CMK (cell line): ENCODE measurements at places on chromosomes 1 and 21.
A peak's percentile ranks its signal among the peaks of the same experiment; 100 is the strongest.

DNA sequence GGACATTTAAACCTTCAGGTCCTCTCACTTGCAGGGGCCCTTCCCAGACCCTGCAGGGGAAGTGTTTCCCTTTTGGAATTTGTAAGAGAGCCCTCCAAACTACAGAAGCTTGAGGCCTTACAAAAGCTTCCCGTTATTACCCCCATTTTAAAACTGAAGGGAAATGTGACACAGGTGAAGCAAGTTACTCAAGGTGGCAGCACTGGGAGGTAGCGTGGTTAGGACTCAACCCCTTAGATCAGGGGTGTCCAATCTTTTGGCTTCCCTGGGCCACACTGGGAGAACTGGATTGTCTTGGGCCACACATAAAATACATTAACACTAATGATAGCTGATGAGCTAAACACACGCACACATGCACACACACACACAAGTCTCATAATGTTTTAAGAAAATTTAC is 15.8 kb upstream of the ZC3H12A start:
- DNase-seq = no peak

- no peak for DNase-seq
Observed at GRCh38 chr1:215416497-215416896, 150.6 kb upstream of the KCTD3 start.

DNA sequence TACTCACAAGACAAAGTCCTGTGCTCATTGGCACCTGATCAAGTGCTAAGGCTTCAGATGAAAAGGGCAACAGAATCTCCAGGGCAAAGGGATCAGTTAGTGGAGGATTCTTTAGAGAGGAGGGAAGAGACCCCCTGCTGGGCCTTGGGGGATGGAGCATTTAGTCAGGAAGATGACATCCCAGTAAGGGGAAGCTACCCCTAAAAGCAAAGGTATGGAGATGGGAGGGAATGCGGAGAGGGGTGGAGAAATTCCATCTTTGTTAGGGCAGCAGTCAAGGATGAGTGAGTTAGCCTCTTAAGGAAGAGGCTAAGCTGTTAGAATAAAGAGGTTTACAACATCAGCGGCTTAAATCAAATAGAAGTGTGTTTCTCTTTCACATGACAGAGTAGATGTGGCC is 67.4 kb downstream of the ST6GALNAC3 start:
- DNase-seq = no peak

GRCh38 chr1:18384471-18384870 is 96.3 kb upstream of the KLHDC7A start:
- no peak for DNase-seq

- no peak for DNase-seq
Observed at GRCh38 chr1:27609618-27610240, 5.8 kb upstream of the AHDC1 start.

- peak; percentile 22 for DNase-seq
Observed at GRCh38 chr1:85200463-85201339, at the start of gene SYDE2. SYDE2 (minus strand) TSS chr1:85201016; CDS start chr1:85200996, 20 bp downstream.

DNA sequence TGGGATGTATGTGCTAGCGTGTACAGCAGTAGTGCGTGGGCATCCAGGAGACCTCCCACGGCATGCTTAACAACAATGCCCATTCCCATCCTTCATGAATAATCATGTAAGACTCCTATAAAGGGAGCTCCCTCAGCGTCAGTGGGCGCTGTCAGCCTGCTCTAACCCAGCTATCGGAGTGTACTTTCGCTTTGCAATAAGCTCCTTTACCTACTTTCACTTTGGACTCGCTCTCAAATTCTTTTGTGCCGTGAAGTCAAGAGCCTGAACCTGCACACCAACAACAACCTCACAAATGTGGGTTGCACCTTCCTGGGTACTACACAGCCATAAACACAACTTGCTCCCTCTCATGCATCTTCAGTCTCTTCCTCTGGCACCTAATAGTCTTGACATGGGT is 114.8 kb upstream of the PAXBP1 start:
- DNase-seq = no peak

DNA sequence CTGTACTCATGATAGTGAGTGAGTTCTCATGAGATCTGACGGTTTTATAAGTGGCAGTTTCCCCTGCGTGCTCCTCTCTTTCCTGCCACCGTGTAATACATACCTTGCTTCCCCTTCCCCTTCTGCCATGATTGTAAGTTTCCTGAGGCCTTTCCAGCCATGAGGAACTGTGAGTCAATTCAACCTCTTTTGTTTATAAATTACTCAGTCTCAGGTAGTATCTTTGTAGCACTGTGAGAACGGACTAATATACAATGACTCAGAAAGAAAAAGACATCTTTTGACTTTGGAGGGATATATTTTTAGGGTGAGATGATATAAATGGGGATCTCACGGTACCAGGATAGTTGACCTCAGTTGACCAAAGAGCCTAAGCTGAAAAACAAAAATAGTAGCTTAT is 74.7 kb upstream of the BACH1 start:
- DNase-seq = no peak

DNA sequence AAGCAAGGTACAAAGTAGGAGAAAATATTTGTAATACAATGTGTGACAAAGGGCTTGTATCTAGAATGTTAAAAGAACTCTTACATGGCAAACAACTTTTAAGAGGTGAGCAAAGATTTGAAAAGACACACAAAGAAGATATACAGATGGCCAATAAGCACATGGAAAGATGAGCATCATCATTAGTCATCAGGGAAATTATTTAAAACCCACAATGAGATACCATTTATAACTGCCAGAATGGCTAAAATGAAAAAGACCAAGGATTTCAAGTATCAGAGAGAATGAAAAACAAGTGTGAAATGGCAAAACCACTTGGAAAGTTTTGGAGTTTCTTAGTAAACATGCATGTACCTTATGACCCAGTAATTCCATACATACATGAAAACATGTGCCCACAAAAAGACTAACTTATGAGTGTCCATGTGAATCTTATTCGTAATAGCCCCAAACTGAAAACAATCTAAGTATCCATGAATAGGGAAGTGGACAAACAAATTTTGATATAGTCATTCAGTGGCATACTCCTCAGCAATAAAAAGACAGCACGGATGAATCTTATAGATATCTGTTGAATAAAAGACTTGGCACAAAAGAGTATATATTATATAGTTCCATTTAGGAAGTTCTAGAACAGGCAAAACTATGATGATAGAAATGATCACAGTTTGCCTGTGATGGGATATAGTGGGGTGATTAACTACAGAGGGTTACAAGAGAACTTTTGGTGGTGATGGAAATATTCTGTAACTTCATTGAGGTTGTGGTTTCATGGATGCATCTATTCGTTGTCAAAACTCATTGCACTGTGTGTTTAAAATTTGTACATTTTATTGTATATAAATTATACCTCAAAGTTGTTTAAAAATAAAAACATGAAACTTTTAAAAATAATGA is 82.0 kb downstream of the DISP1 start:
- DNase-seq = no peak

DNA sequence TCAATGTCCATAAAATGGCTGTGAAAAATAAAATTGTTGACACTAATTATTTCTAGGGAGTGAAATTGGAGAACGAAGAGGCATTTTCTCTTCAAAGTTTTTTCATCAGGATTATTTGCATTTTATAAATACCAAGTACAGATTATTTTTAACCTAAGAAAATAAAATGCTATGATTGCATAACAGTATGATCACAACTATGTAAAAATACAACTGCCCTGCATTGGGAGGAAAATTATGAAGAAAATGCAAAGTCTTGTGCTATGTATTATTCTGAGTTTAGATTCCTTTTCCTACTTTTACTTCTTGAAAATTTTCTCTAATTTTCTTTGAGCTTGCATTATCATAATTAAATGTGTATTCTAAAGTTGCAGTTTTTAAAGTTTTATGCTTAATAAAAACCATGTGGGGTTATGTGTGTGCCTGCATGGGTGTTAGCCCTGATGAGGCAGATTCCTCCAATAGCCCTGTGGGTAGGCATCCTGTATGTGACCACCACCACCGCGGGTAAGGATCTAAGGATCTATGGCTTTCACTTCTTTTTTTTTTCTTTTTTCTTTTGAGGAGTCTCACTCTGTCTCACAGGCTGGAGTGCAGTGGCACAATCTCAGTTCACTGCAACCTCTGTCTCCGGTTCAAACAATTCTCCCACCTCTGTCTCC is 24.7 kb downstream of the STX6 start:
- DNase-seq = no peak

GRCh38 chr1:187641463-187641862 is 812.7 kb downstream of the PLA2G4A start:
- no peak for DNase-seq

- DNase-seq = no peak
Observed at GRCh38 chr1:13576926-13577325, 6.7 kb upstream of the PDPN start.

DNA sequence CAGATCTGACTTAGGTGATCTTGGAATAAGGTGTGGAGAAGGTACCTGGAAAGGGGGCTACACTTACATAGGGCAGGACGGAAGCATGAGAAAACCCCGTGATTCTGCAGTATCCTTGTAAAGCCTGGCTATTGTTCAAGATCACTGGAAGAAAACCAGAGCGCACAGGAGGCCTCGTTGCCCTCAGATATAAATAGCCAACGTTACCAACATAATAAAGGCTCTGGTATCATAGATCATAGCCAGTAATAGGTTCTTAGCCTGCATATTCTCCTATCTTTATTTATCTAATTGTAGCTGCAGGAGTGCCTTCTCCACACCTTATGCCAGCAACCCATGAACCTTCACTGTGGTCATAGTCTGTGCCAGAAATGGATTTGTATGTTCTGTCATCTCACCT is 35.9 kb upstream of the MPZL1 start:
- no peak for DNase-seq

DNA sequence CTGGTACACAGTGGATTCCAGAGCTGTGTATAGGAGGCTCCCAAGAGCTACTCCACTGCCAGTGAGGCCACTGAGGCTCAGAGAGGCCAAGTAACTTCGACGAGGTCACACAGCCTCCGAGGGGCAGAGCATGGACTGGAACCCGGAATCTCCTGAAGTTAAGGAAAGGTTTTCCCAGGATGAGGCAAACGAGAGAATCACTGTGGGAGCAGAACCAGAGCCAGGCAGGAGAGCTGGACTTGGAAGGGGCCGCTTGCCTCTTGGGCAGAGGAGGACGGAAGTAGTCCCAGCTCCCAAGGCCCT is 52.0 kb downstream of the GLIS1 start:
- DNase-seq = no peak

- DNase-seq = no peak
Observed at GRCh38 chr1:42157667-42158066, 4.5 kb downstream of the GUCA2B start.

GRCh38 chr1:110370827-110371226 is 20.0 kb downstream of the SLC16A4 start:
- no peak for DNase-seq

GRCh38 chr1:25671929-25672328 is 55.3 kb downstream of the MAN1C1 start:
- DNase-seq = no peak

DNA sequence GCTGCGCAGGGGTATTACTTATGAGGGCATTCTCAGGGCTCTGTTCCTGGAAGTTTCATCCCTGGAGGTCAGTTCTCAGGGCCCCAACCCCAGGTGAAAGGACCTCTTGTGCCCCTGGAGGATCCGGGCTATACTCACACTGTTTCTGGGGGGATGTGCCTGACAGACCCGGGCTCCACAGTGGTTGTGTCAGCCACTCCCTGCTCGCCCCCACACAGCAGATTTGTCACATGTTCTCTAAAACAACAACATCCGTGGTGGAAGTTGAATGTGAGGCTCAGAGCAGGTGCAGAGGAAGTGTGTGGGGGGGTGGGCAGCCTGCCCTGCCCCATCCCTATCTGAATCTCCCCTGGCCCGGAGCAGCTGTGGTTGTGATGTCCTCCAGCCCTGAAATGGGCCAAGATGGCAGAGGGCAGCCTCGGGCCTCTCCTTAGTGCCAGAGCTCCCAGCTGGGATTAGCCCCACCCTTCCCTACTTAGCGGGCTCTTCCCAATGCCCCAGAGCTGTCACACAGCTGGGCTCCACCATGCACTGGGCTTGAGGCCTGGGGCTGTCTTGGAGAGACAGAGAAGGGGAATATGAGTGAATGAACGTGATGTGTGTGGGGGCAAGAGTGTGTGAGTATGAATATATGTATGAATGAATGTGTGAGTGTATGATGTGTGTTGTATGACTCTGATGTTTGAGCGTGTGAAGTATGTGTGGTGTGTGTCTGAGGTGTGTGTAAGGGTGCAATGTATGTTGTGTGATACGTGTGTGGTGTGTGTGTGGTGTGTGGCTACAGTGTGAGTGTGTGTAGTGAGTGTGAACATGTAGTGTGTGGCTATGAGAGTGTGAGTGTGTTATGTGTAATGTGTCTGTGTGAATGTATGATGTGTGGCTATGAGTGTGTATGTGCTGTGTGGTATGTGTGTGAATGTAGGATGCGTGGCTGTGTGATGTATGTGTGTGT is 1.5 kb upstream of the FCMR start:
- no peak for DNase-seq

DNA sequence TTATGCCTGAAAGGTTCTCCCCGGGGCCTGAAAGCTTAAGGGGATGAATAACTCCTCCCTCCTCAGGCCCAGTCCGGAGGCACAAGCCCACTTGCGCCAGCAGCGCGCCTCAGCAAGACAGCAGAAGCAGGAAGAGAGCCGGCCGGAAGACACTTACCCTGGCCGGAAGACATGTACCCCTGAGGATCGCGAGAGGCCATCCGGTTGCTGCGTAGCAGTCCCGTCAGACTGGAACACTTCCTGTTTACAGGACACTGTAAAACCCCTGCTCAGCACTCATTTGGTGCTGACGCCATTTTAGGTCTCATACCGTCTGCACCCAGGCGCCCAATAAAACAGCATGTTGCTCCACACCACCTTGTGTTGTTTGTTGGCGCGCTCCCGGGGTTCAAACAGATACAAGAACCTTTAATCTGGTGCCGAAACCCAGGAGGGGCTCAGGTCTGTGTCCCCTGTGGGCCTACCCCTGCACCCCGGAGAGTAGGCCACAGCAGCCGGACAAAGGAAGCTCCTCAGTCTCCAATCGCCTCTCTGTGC is 30.3 kb downstream of the VN1R5 start:
- DNase-seq = no peak

- DNase-seq = no peak
Observed at GRCh38 chr21:43287795-43288755, 119.3 kb downstream of the CRYAA start.

DNA sequence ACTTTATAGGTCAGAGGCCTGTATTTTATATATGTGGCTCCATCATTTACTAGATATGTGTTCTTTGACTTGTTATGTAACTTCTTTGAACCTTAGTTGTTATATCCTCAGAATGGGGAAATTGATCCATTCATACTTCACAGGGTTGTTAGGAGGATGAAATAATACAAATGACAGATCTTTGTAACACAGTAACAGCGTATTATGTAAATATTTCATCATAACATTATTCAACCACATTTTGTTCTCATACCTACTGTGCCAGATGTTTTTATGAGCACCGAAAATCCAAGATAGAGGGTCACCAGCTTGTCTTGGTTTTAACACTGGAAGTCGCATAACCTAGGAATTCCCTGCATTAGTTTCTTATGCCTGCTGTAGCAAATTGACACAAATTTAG is 3.3 kb downstream of the SUCO start:
- DNase-seq = no peak

DNA sequence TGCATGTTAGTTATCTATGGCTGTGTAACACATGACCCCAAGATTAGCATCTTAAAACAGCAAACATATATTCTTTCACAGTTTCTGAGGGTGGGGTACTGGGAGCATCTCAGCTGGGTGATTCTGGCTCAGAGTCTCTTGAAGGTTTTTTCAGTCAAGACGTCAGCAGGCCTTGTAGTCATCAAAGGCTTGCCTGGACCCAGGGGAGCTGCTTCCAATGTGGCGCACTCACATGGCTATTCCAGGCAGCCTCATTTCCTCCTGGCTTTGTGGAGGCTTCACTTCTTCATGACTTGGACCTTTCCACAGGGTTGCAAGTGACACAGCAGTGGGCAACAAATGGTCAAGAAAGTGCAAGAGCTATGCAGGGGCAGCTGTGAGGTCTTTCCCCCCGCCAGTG is 114.7 kb downstream of the ACTL8 start:
- DNase-seq = no peak
